Cardiac fibroblast (primary cell): ENCODE measurements at places on chromosomes 1 and 21.
A peak's percentile ranks its signal among the peaks of the same experiment; 100 is the strongest.

- no peak for DNase-seq
Observed at GRCh38 chr21:42289926-42290325, 25.3 kb downstream of the TFF3 start.

GRCh38 chr1:25564777-25565574 is 21.6 kb downstream of the LDLRAP1 start:
- DNase-seq: no peak

DNA sequence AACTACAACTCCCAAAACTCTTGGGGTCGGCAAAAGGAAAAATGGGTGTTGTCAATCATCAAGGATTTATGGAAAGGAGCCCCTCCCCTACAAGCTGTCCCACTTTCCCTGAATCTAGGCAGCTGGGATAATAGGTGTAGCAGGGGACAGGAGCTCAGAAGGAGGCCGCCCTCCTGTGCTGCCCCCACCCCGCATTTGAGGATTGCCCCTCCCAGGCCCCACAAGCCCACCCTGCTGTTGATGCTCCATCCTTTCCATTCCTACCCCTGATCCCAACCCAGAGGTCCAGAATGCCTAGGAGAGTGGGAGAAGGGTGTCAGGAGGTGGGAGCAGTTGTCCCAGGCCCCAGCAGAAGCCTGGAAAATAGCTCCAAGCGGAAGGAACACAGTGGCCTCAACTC is 1.9 kb upstream of the MRPL24 start:
- DNase-seq: no peak

GRCh38 chr1:101043776-101044175 is 18.2 kb upstream of the DPH5 start:
- DNase-seq: peak; percentile 42

DNA sequence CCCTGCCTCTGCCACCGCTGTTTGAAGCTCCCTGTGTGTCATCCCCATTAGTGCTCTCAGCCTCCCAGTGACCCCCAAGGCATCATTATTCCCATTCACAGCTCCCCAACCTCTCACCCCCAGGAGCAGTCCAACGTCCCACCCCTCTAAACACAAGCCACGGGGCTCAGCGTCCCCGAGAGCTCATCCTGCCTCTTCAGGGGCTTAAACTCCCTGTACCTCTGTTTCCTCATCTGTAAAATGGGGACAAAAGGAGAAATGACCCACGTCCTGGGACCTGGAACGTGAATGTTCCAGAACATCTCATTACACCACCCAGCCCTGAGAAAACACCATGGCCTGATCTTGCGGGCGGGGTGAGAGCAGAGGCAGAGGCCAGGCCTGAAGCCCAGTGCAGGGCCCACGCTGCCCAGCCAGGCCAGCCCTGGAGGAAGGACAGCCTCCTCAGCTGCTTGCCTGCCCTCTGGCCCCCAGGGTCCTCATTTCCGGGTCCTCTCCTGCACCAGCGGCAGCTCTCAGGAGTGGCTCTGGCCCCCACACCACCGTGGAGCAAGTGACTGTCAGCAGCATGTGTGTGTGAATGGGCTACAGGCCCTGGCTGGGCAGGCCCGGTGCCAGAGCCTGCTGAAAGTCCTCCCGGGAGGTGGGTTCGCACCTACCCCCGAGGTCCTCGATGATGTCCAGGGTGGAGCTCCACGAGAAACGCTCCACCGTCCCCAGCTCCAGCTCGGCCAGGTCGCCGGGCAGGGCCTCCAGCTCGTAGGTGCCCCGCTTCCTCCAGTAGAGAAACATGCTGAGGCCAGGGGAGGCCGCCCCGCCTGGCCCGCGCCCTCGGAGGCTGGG is 14.1 kb upstream of the PLEKHG5 start:
- no peak for DNase-seq

- no peak for DNase-seq
Observed at GRCh38 chr1:221350091-221350490, 391.8 kb downstream of the DUSP10 start.
